ENCODE measurements at places on chromosomes 16 and 17.

- no peak for DNase-seq
These were observed 38.7 kb upstream of the SLC38A10 start for GRCh38 chr17:81333616-81334368.

GRCh38 chr17:8142887-8143580 is 9.2 kb downstream of the PER1 start:
- DNase-seq = peak; percentile 24

GRCh38 chr16:56295059-56295665 is 103.9 kb downstream of the GNAO1 start:
- no peak for DNase-seq

- no peak for DNase-seq
These were observed 32.8 kb downstream of the ARSG start for GRCh38 chr17:68324114-68324513.

- DNase-seq = peak; percentile 36
These were observed 38.3 kb downstream of the ABCC12 start for GRCh38 chr16:48117217-48118105.

All from CD4-positive, CD25-positive, alpha-beta regulatory T cell (primary cell).